ENCODE measurements at places on chromosomes 3 and 15.

DNA sequence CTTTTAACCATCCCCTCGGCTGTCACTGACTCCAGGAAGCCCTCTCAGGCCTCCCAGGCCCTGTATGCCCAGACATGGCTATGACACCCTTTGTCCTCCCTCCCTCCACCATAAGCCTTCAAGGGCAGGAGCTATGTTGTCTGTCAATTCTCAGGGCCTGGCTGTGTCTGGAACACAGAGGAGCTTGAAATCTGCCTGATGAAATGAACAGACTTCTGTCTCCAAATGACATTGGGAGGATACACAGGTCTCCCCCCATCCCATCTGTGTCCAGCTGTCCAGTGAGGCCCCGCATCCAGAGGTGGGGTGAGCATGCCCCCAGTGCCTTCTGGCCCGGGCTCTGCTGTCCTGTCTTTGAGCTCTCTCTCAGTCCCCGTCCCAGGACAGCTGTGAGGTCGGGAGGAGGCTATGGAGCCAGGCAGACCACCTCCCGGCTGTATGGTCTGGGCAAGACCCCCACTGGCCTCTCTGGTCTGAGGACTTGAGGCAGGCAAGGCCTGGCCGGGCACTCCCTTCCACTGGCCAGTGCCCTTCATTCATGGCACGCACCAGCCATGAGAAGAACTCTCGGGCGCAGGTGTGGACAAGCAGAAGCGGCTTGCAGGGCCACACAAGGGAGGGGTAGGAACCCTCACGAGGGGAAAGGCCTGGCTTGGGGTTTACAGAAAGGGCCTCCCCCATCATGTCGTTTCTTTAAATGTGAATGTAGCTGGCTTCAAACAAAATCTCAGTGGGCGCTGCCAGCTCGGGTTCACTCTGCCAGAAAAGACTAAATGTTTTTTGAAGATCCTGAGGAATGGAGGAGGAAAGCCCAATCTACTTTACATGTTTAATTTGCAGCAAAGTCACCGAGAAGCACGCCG, 38.9 kb downstream of the PCSK6 start:
- DNase-seq = no peak

- DNase-seq = no peak
Observed at GRCh38 chr3:196140224-196140623, 58.3 kb upstream of the TFRC start.

DNA sequence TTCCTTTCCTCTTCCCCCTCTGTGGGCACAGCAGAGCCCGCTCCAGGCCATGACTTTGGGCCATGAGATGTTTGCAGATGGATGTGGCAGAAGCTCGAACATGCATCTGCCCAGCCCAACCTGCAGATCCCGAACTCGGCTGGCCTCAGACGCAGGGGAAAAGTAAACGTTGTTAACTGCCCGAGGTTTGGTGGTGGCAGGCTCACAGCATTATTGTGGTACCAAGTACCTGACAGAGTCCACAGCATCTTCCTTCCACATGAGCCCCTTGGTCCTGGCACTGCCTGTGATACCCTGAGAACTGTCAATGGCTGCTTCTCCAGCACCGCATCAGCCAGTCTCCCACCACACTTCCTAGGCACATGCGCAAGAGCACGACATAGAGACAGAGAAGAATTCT, 424.3 kb downstream of the OCA2 start:
- no peak for DNase-seq

- DNase-seq = no peak
Observed at GRCh38 chr3:129352650-129353588, 74.2 kb downstream of the HMCES start.
